A549 treated with RU486 at 1 μM for 4 hours (cell line): ENCODE measurements at places on chromosomes 7 and 10. TPM values are rescaled to one million over a fixed set of nuclear protein-coding genes. Genes with fewer than 3 reads are reported as not detected.

TAC1 gene
- not detected in 5 replicates for total RNA-seq

HOXA7 gene
- 4.0 to 5.2 TPM (median 5.0 TPM) in 5 replicates for total RNA-seq

NUTM2E gene
- 0.30 to 0.59 TPM (median 0.47 TPM) in 5 replicates for total RNA-seq

ZNF239 gene
- 2.1 to 2.3 TPM (median 2.2 TPM) in 5 replicates for total RNA-seq

NAT16 gene
- total RNA-seq = 0.06 to 0.15 TPM (median 0.14 TPM) in 5 replicates

ACSM6 gene
- total RNA-seq = not detected in 5 replicates

SORCS1 gene
- total RNA-seq = not detected in 5 replicates

ANKRD61 gene
- 0.50 to 0.69 TPM (median 0.54 TPM) in 5 replicates for total RNA-seq

HSPB1 gene
- 655 to 1,187 TPM (median 1,093 TPM) in 5 replicates for total RNA-seq

EVX1 gene
- total RNA-seq = 0.07 to 0.32 TPM (median 0.23 TPM) in 3 of 5 replicates, not detected in the others

GCK gene
- total RNA-seq = not detected in 5 replicates

NPFFR1 gene
- 0.01 TPM in 1 of 5 replicates, not detected in the others for total RNA-seq

CEP41 gene
- 11.6 to 13.8 TPM (median 13.3 TPM) in 5 replicates for total RNA-seq

AKR1C4 gene
- 0.10 to 0.41 TPM (median 0.30 TPM) in 5 replicates for total RNA-seq

ZNF777 gene
- 16.2 to 22.7 TPM (median 21.9 TPM) in 5 replicates for total RNA-seq

ASAH2B gene
- 2.7 to 4.9 TPM (median 4.0 TPM) in 5 replicates for total RNA-seq

PPP1R17 gene
- total RNA-seq = not detected in 5 replicates

GNG11 gene
- total RNA-seq = 24.5 to 40.8 TPM (median 35.6 TPM) in 5 replicates

CYP3A4 gene
- 0.10 TPM in 1 of 5 replicates, not detected in the others for total RNA-seq
